Dermis blood vessel endothelial cell (primary cell): ENCODE measurements at places on chromosomes 7 and 10.

GRCh38 chr7:143316492-143316891 lies 581 bp downstream of the CLCN1 start:
- DNase-seq = no peak

DNA sequence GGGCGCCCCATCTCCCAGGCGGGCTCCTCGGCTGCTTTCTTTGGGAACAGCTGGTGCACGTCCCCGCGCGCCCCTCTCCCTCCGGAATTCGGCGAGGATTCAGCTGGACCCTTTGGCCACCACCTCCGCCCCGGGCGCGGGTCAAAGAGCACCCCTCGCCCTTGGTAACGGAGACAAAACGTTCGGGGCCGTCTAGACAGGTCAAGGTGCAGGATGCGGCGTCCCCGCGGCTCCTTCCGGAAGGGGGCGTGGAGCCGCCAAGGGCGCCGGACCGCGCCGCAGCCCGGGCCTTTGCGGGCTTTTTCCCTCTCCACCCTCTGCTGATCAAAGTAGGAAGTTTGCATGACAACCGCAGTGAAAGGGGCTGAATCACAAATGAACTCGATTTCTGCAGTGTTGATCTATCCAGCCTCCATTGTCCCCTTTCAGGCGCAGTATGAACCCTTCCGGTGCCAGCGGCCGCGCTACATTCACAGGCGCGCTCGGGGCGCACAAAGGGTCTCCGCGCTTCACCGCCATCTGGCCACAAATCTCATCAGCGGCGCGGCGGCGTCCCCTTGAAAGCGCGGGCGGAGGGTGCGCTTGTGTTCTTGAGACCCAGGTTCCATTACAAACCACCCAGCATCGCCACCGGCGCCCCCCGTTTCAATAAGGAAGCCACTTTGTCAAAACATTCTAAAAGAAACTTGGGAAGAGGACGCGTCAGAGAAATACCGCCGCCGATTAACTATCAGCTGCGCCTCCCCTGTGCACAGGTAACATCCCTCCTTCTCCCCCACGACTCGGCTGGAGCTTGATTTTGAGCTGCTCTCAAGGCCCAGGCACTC lies 36.4 kb downstream of the CNPY1 start:
- DNase-seq = no peak

DNA sequence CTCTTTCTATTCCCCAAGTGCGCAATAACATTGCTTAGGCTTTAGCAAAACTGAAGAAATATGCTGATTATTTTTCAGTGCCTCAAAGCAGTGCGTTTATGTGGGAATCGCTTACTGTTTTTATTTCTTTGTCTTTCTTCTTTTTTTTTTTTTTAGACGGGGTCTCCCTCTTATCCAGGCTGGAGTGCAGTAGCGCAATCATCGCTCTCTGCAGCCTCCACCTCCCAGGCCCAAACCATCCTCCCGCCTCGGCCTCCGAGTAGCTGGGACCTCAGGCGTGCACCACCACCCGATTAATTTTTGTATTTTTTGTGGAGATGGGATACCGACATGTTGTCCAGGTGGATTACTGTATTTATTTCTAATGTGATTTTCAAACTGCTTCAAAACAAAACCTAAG lies 1.2 kb downstream of the DENND10 start:
- DNase-seq = no peak

DNA sequence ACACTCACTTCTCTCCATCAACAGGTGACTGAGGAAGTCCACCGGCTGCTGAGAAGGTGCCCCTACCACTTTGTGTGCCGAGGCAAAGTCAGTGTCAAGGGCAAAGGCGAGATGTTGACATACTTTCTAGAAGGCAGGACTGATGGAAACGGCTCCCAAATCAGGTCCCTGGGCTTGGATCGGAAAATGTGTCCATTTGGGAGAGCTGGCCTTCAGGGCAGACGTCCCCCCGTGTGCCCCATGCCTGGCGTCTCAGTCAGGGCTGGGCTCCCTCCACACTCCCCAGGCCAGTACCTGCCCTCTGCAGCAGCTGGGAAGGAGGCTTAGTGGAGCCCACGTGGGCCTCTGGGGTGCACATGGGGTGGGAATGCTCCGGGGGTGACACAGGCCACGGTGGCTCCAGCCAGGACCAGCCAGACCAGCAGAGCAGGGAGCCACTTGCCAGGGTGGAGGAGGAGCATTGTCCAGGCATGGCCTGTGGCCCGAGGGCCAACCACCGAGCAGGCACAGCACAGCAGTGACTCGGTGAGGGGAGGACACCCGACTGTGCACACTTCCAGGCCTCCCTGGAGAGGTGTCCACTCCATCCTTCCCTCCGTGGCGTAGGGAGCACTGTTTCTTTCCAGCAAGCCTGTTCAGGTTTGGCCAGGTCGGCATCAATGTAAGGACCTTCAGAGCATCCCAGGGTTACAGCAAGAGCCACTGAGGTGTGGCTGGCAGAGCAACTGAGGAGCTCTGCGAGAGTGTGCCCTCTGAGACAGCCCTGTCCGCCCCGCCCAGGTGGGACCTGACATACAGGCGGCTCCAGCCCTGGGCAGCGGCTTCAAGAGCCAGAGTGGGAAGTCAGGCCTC lies 139.7 kb downstream of the ADCY1 start:
- DNase-seq = no peak

DNA sequence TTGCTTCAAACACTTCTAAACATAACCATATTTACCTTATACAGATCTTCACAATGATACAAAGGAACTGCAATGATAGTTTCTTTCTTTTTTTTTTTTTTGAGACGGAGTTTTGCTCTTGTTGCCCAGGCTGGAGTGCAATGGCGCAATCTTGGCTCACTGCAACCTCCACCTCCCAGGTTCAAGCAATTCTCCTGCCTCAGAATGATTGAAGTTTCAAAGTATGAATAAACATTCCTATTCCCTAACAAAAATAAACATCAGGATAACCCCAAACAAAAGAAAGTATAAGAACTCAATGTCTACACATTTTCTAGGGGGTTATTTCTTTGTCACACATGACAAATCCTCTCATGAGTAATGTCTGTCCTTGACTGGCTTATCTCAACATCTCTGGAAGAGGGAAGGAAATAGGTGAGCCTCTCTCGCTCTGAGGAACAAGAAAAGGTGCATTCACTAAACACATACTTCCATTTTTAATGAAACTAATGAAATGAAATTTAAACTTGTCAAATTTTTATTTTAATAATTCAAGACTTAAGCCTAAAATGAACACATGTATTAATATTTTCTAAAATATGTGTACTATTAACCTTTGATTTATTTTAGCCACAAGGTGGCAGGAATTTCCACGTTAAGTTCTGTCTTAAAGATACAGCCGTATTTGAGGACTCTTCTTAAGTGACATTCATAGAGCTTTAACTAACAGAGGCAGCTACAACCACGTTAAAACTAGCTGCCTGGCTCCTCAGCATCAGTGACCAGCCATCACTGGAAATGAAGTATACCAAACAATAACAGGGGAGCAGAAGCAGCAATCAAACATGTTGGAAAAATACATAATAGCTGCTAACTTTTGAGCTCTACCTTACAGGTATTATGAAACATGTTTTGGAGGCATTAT lies 58.3 kb downstream of the MALSU1 start:
- peak; percentile 73 for DNase-seq

GRCh38 chr7:138970952-138971351 lies 10.2 kb downstream of the KIAA1549 start:
- no peak for DNase-seq

- no peak for DNase-seq
Observed at GRCh38 chr10:33760056-33760943, 425.8 kb upstream of the NRP1 start.

GRCh38 chr7:18754766-18755165 lies 259.2 kb downstream of the HDAC9 start:
- no peak for DNase-seq

GRCh38 chr10:44293842-44294241 lies 91.1 kb downstream of the CXCL12 start:
- DNase-seq = no peak

GRCh38 chr10:77738496-77739158 lies 101.0 kb upstream of the KCNMA1 start:
- no peak for DNase-seq

DNA sequence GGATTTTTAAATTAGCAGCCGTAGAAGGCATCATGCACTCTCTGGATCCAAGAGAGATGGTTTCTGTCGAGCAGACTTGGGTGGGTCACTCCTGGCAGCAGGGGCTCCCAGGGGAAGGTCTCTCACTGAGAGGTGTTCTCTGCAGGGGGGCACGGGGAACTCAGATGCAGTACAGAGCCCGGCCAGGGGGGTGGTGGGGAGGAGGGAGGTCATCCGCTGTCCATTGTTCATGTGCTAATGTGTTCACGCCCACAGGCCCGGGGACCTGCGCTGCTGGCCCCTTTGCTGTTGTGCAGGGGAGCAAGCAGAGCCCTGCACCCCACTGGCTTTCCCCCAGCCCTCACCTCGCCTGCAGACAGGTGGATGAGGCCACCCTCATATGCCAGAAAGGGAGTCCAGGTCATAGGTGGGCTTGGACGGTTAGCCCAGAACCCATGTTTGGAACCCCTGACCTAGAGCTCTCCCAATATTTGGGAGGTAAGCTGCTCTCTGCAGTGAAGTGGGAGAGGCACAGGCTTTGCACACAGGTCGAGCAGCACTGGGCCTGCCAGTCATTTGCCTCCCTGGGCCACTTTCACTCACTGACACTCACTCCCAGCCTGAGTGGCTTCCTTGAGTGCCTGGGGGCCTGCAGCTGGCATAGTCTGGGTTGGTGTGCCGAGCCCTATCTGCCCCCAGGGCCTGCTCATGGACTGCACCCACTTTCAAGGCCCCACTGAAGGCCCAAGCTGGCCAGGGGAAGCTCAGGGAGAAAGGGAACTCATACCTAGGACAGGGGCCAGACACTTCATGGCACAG lies 12.6 kb upstream of the TBRG4 start:
- DNase-seq = no peak

GRCh38 chr10:15595260-15595659 lies 124.5 kb downstream of the ITGA8 start:
- DNase-seq = no peak

DNA sequence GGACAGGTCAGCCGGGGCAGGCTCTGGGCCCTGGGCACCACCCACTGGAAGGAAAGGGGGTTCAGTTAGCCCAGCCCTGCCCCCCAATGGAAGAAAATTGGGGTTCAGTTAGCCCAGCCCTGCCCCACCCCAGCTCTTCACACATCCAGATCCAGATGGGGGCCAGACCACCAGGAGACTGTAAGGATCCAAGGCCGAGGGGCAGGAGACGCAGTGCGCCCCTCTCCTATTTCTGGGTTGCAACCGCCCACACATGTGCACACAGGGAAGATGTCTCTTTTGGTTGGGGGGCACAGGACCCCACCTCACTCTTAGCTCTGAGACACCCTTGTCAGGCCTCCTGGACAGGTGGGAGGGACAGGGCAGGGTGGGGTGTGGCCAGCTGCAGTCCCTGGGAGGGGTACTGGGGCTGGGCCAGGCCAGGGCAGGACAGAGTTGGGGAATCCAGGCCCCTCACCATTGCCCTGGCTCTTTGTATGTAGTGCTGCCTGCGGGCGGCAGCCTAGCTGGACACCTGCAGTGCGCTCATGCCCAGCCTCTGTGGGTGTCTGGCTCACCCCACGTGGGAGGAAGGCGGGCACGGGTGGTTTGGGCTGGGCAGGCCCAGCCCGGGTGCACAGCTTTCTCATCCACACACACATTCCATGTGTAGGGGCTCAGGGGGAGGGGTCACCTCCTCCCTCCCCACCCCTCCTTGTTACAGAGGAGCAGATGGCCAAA lies 141.2 kb downstream of the LHPP start:
- DNase-seq = no peak

DNA sequence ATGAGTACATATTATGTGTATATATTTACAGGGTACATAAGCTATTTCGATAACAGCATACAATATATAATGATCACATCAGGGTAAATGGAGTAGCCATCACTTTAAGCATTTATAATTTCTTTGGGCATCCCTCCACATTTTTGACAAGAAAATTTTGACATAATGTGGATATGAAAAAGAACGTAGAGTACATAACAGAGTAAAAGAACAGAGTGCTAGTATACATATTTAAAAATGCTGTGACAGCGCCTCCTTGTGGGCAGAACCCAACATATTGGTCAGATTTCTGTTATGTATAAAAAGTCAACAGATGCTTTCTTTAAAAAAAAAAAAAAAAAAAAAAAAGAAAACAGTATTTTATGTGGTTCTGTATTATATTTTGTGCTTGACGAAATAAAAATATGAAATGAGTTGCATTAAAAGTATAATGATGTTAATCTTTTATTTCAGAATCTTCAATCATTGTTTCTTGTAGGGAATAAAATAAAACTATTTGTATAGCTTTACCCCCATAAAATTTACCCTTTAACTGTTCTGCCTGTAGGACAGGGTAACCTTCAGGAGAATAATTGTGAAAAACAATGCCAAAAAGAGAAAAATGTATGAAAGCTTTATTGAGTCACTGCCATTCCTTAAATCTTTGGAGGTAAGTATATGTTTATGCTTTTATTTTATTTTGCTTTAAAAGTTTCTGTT lies 18.3 kb upstream of the HBP1 start:
- peak; percentile 89 for DNase-seq

- no peak for DNase-seq
Observed at GRCh38 chr7:105680505-105681187, 99.4 kb upstream of the EFCAB10 start.

DNA sequence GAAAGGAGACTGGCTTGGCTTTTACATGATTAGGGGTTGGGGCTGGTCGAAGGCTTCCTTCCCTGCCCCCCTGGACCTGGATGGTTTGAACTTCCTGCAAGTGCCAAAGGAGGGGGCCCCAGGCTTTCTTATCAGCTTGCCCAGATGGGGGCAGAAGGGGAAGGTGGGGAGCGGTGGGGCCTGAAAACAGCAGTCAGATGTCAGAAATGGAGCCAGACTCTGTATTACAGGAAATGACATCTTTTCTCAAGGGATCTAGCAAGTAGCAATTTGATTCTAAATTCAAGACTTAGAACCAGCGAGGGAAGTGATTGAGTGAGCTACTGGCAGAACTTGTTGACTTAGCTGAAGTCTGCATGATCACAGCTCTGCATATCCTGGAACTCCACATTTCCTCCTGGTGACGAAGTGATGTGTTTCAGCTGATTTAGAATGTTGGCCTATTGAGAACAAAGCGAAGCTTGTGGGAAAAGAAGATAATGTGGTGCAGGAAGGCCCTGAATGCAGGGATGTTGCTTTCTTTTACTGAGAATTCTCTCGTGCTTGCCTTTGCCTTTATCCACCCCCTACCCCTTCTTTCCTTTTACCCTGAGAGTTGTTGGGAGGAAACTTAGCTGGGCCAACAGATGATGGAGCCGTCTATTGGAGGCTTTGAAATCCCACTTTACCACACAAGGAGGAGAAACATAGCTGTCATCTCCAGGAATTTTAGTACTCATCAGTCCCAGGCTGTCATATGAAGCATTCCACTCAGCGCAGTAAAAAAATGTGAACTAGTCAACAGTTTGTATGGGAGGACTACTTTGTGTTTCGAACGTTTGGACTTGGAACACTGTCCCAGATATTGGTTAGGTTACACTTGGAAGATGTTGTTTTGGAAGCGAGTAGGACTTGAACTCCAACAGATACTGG lies 43.2 kb downstream of the CCNY start:
- peak; percentile 100 for DNase-seq

DNA sequence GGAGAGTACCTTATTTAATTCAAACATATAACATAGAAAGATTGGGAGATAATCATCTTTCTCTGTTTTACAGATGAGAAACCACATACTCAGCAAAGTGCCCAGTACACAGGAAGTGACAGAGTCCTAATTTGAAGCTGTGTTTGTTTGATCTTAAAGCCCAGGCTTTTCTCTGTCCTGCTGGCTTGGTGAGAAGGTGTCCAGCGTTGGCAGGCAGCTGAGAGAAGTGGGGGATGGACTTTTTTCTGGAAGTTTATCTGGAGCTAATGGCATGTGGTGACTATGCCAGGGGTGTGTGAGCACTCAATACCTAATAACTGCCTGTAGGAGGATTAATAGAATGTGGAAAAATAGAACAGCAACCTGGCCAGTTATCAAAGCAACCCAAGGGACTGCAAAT lies 60.8 kb downstream of the NPSR1 start:
- no peak for DNase-seq

- peak; percentile 86 for DNase-seq
Observed at GRCh38 chr10:14604181-14605142, 170.2 kb downstream of the FAM107B start.
